ENCODE measurements at places on chromosomes 3 and 15.

DNA sequence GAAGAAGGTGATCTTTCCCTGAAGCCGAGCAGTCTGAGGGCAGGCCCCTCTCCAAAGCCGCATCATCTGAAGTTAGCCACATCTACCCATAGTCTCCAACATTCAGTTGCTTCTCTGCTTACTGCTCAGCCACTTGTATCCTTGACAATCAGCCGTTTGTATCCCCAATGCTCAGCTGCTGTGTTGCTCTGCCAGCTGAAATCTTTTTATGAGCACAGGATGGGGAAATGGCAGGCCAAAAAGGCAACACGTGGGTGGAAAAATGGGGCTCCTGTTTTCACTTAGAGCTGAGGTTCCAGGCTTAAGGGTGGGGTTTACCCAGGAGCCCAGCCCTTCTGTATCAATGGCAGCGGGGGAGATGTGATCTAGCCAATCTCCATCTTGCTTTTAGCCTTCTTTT is 36.3 kb downstream of the METTL6 start:
- no peak for DNase-seq

DNA sequence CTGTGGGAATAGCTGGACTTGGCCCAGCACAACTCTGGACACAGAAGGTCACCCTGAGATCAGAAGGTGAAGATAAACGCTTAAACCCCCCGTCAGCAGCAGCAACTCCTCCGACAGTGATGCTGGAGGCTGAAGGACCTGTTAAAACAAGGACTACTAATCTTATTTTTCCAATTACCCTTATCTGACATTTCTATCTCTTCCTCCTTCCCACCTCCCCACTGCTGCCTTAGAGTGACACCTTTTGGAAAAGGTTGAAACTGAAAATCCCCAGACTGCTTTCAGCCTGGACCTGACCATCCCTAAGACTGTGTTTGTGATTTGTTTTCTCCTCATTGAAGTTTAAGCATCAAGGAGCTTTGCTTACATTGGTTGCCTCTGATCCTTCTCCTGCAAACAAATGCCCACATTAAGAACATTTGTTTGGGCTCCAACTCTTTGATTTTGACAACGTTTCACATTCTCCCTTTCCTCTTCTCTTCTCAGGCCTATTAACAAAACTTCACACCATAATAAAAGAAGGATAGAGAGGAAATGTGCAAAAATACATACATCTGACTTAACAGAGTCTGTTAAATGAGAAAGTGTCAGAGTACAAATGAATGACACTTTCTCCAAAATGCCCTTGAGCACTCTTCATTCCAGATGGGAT is 410.6 kb upstream of the WNT5A start:
- no peak for DNase-seq

DNA sequence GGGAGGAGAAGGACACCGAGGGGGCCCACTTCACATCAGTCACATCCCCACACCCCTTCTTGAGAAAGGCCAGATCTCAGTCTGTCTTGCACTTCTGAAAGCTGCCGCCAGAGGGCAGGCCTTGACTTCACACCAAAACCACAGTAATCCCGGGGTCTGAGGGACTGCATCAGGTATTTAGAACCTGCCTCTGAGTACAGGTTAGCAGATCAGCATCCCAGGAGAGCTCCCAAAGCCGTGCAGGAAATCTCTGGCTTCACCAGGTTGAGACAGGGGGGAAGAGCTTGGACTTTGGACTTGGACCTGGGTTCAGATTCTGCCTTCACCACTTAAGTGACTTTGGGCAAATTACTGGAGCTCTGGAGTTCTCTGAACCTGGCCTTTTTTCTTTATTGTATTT is 50.3 kb downstream of the LHFPL4 start:
- no peak for DNase-seq

DNA sequence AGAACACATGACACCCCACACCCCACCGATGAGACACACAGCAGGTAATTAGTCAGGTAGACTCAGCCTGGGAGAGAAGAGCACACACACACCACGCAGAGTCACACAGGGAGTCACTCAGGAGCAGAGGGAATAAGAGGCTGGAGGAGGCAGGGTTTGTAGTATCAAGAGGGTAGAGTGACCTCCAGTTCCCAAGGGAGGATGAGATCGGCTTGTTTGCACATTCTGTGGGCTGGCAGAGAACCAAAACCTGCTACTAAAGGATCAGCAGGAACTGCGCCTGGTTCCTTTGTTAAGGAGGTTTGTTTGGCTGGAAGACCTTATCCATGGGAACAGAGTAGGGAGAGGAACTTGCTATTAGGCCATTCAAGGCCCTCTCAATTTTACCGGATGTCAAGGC is 281.4 kb upstream of the SLCO3A1 start:
- DNase-seq, result no peak

GRCh38 chr3:14827776-14828175 is 9.0 kb downstream of the FGD5 start:
- no peak for DNase-seq

DNA sequence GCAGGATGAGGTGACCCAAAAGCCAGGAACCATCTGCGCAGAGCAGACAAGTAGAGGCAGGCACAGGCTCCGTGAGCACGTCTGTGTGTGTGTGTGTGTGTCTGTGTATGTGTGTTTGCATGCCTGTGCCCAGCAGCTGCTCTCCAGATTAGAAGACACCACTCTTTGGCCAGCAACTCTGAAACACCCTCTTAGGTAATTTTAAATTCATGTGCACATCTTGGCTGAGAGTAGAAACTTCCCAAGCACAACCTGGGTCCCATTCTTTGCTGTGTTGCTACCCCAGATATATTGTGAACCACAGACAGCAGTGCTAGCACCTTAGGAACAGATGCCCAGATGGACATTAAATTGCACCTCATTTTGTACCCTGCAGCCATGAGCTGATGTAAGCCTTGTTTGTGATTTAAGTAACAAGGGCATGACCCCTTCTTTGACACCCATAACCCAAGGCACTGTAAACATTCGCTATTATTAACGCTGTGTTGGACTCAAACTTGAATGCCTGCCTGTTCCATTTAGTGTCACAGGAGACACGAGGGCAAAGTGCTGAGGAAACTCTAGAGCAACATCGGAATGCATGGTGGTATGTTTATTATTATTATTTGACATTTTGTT is at the start of gene FILIP1L:
Gene FILIP1L, minus strand, starts transcription at position 89 of the 618 bp plus-strand sequence.
- DNase-seq, result no peak

GRCh38 chr3:49805897-49806701 is 3.0 kb downstream of the INKA1 start:
- DNase-seq, result no peak

GRCh38 chr3:139601191-139601961 is 61.8 kb upstream of the RBP1 start:
- DNase-seq, result peak; percentile 45

- no peak for DNase-seq
Measured at GRCh38 chr3:126423191-126424038, 28.7 kb downstream of the CFAP100 start.

DNA sequence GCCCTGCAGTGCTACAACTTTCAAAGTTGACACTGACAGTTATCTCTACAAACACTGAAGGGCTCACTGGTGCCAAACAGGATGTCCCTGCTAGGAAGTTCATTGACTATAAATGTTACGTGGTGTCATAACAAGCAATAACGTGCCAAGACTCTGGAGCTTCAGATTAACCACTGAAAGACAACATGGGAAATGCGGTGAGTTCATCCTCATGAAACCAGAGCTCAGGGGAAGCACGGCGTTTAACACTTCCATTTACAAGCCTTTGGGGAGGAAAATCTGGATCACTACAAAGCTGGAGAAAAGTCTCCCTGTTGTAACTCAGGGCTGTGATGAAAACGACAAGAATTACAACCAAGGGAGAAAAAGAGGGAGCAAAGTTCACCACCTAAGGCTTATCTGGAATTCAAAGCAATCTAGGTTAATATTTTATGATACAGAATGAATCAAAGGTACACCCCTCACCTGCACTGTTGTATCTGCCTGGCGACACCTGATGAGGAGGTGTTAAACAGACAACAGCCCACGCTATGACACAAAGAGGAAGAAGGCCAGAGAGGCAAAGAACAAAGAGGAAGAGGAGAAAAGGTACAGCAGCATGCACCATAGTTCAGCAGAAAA is 27.0 kb downstream of the SHQ1 start:
- DNase-seq, result no peak

DNA sequence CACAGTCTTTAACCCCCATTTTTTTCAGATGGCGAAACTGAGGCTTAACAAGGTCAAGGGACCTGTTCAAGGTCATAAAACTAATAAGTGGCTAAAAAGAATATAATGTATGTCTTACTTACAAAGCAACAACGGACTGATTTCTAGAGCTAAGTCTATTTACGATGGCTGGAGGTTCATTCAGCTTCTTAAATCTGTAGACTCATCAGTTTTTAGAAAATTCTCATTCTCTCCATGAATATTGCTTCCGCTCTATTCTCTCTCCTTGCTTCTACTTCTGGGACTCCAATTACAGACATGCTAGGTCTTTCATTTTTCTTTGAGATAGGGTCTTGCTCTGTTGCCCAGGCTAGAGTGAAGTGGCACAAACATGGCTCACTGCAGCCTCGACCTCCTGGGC is 68.9 kb downstream of the WHAMM start:
- no peak for DNase-seq

DNA sequence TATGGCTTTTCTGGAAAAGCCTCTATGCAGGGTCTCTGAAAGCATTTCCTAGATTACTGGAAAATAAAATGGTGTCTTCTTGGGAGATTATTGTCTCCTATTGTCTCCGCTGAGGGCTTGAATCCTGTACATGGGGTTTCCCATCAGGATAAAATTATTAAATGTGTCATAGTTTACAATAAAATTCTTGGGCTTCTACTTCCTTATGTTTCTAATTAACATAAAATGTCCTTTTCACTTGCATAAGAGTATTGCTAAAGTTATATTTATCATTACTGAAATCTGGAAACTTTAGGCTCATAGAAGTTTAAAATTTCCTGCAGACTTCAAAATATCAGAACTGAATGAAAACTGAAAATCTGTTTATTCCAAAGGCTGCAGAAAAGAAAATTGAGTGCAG is 595.5 kb upstream of the AGTR1 start:
- DNase-seq, result no peak

- no peak for DNase-seq
Measured at GRCh38 chr3:188834349-188834748, 337.4 kb upstream of the TPRG1 start.

DNA sequence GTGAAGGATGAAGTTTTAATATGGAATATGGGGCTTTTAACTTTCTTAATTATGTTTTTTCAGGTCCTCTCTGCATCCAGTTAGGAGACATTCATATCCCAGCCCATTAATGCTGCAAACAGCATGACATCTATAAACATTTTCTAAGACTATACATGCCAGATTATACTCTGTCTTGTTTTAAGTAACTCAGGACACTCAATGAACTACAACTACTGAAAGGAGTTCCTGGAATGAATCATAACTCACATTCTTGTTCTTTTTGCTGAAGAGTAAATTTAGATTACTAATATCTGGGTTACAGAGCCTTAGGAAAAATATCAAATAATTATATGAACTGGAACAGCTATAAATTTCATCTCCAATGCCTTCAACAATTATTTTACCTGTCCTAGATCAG is 167.4 kb downstream of the STAG1 start:
- no peak for DNase-seq

GRCh38 chr3:43539321-43539720 is 82.5 kb downstream of the ANO10 start:
- no peak for DNase-seq

DNA sequence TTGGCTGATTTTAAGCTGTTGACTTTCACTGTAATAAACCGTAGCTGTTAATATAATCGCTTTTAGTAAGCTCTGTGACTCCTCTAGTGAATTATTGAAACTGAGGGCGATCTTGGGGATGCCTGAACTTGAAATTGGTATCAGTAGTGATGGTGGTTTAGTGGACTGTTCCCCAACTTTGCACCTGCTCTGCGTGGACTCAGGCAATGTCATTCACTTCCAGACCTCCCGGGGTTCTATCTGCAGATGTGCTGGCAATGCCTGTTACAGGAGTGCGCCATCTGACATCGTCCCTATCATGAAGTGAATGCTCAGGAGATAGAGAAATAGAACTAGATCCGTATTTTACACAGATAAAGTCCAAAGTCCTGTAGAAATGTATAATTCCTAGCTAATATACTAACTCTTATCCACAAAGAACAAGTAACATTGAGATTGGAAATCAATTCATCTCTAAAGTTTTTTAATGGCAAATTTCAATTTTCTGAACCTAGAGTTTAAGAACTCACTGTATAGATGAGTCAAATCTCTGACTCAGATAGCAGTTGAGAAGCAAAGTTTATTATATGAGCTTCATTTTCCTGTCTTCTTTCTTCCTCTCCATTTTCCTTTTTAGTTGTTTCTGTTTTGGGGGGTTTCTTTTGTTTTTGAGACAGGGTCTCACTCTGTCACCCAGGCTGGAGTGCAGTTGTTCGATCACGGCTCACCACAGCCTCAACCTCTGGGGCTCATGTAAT is 51.8 kb downstream of the HEG1 start:
- no peak for DNase-seq

DNA sequence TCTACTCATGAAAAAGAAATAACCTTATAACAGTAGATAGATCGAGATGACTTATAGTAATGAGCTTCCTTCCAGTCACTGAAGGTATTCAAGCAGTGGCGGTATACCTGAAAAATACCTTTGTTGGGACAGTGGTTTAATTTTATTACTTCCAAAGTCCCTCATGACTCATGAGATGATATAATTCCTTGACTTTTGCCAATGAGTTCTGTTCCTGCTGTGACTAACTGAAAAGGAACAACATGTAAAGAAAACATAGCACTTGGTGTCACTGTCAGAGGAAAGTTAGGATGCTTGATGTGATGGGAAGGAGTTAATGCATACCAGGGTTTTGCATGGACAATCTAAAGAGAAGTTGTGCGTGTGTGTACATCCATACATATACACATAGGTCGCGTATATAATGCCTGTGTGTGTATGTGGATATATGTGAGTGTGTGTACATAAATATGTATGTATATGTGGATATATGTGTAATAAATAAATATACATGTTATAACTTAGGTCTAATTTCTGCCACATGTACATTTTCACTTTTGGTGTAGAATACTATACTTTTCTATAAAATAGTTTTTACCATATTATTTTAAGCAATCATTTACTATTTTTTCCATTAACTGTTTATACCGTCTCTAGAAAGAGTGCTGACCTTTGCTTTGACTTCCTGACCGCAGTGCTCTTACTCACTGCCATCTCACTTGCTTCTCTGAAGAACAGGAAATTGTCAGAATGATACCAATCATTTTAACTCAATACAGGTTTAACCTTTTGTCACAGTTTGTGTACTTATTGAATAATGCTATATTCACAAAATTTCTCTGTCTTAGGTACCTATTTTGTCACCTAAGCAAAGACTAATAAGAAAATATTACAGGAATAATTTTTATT is 12.6 kb upstream of the PAK2 start:
- no peak for DNase-seq

GRCh38 chr3:162367429-162368260 is 871.0 kb downstream of the OTOL1 start:
- DNase-seq, result no peak

DNA sequence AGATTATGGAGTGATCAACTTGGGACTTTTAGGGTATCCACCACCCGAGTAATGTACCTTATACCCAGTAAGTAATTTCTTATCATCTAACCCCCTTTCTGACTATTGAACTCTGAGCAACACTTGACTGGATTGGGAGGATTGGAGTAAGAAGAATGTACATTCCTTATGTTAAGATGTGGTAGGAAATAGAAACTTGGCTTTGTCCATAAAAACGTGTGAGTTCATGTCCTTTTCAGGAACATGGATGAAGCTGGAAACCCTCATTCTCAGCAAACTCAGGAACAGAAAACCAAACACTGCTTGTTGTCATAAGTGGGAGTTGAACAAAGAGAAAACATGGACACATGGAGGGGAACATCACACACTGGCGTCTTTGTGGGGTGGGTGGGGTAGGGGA is 112.3 kb downstream of the PTPRG start:
- DNase-seq, result no peak

- peak; percentile 45 for DNase-seq
Measured at GRCh38 chr15:47620960-47621681, 96.2 kb upstream of the SEMA6D start.
